ENCODE measurements at places on chromosomes 12 and 14. TPM values are rescaled to one million over a fixed set of nuclear protein-coding genes. Genes with fewer than 3 reads are reported as not detected.

IFNG-AS1 gene
- not detected for total RNA-seq

RPGRIP1 gene
- not detected for total RNA-seq

USP15 gene
- 43.3 TPM for total RNA-seq

KRT8 gene
- total RNA-seq: 407 TPM

SMCO3 gene
- not detected for total RNA-seq

ATG101 gene
- 74.7 TPM for total RNA-seq

MORN3 gene
- 0.02 TPM for total RNA-seq

CLEC4D gene
- not detected for total RNA-seq

OLR1 gene
- 26.5 TPM for total RNA-seq

AGAP2 gene
- total RNA-seq: 0.02 TPM

GALNT4 gene
- total RNA-seq: 8.1 TPM

CYP46A1 gene
- total RNA-seq: 0.12 TPM

TRHDE gene
- 0.05 TPM for total RNA-seq

DNA sequence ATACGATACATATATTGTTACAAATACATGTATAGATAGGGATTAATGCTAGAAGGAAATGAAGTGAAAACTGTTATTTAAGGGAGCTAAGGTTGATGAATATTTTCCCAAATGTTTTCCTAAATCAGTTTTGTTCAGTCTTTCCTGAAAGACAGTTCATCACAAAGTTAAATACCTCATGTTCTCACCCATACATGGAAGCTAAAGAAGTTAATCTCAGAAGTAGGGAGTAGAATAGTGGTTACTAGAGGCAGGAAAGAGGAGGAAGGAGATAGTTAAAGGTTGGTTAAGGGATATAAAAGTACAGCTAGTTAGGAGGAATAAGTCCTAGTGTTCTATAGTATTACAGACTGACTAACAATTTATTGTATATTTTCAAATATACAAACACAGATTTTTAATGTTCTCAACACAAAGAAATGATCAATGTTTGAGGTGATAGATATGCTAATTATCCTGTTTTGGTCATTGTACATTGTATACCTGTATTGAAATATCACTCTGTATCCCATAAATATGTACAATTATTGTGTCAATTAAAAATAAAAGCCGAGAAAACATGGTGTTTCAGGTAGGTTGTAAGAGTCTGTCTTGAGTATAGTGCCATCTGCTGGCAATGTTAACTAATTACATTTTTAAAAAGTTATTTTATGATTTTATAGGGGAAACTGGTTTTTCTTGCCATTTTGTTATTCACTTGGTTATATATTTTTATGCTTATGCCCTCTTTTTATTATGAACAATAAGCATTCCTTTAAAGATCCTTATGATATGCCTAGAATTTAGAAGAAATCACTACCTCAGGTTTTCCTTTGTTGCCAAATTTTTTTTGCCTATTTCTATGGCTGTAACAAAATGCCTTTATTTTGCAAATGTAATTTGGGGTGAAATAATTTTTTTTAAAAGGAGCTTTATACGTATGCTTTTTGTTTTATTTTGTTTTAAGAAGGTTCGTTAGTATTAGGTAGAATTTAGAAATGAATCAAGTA is 26.9 kb downstream of the ZDHHC17 start:
- peak; percentile 14 for DNase-seq

GRCh38 chr14:32476532-32476931 is 147.4 kb downstream of the AKAP6 start:
- no peak for DNase-seq

- DNase-seq: no peak
Observed at GRCh38 chr14:104561632-104562495, 17.7 kb upstream of the C14orf180 start.

- peak; percentile 18 for DNase-seq
Observed at GRCh38 chr14:97280526-97280925, 483.3 kb downstream of the VRK1 start.

DNA sequence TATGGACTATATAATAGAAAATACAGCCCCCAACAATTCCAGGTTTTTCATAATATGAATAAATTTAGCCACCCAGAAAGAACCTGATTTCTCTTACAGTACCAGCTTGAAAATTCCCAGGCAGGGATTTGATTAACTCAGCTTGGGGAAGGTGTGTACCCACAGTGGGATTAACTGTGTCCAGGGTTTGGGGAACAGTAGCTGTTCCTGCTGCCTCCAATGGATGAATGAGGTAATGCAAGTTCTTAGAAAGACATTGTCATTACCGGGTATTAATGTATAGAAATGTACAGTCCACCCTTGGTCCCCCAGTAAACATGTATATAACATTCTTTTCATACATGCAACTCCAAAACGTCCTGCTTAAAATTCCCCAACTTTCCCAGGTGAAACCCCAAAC is 115.6 kb downstream of the LRIG3 start:
- no peak for DNase-seq

- peak; percentile 25 for DNase-seq
Observed at GRCh38 chr12:12081836-12082497, 11.2 kb downstream of the BCL2L14 start.

- no peak for DNase-seq
Observed at GRCh38 chr14:79605849-79606248, 605.5 kb downstream of the DIO2 start.

DNA sequence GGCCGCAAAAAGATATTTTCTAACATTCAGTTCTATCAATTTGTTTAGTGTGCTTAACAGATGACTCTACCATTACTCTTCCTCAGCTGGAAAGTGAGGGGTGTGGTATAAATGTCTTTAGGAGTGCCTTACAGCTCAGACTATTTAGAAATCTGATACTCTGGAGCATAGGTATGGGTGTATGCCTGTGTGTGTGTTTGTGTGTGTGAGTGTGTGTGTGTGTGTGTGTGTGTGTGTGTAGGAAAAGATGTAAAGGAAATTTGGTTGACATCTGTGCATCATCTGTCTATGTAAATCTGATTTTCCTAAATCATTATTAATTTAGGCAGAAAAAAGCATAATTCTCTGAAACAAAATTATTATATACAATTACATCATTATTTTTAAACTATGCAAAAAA is 16.0 kb downstream of the RNASE3 start:
- DNase-seq: no peak

- peak; percentile 67 for DNase-seq
Observed at GRCh38 chr12:94262228-94263010, 114.0 kb downstream of the PLXNC1 start.

- DNase-seq: peak; percentile 41
Observed at GRCh38 chr12:27048822-27049752, 26.7 kb downstream of the MED21 start.

DNA sequence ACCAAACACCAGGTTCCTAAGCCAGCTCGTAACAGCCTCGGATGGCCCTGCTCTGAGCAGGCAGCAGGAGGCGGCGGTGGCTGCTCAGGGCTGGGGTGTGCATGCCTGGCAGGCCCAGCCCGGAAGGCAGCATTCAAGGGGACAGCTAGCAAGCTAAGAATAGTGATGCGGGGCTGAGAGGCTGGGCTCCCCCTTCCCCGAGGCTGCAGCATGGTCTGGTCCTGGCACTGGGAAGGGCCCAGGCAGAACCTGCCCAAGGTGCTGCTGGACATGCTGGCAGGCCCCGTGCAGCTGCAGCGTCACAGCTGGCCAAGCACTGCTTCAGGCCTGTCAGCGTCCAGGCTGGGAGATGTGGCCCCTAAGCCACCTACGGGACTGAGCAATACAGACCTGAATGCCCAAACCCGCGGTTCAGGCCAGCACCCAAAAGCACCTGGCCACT is 26.4 kb upstream of the NUDT14 start:
- no peak for DNase-seq

DNA sequence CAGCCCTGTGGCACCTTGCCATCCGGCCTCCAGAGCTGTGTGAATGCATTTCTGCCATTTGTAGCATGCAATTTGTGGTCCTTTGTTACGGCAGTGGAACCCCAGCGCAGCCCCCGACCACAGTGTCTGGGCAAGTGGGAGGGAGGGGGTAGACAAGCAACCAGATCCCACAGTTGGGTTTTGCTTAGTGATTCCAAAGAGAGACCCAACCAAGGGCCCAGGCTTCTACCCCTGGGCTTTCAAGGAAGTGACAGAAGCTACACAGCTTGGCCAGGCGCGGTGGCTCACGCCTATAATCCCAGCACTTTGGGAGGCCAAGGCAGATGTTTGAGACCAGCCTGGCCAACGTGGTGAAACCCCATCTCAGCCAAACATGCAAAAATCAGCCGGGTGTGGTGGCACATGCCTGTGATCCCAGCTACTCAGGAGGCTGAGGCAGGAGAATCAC is 17.8 kb downstream of the ZBTB42 start:
- no peak for DNase-seq

- no peak for DNase-seq
Observed at GRCh38 chr12:96981911-96982310, 74.9 kb downstream of the NEDD1 start.

DNA sequence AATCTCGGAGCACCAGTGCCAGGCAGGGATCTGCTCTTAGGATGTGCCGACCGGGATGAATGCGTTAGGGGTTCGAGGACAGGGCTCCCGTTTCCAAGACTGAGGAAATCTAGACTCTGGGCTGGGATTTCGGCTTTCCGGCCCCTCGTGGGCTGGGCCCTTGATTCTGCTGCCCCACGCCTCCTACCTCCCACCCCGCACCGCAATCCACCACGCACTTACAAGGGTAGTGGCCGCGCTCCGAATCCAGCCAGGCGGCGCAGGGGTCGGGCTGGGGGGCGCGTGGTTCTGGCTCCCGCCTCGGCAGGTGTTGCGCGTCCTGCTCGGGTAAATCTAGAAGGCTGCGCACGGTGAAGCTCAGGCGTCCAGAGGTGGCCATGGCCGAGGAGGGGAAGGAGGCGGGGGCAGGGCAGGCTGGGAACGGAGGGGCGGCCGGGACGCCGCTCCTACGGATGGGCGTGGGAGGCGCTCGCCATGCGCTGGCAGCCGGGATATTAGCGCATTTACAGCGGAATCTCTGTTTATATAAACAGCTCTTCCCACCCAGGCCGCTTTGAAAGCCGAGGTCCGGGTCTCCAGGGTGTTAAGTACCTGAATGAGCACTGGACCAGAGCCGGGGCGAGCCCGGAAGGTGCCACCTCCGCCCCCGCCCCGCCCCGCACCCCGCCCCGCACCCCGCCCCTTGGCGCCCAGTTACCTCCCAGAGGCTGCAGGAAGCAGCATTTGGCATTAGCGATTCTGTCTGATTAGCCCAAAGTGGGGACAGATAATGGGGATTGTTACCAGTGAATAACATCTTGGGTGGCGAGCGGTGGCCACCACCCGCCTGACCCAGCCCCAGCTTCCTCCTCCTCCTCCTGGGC is at the start of gene NKX2-8:
NKX2-8 (minus strand) TSS at position 604 of the 863 bp plus-strand sequence; CDS start at position 379, 225 bp downstream.
- no peak for DNase-seq

- no peak for DNase-seq
Observed at GRCh38 chr14:72708222-72708621, 185.7 kb downstream of the DPF3 start.

DNA sequence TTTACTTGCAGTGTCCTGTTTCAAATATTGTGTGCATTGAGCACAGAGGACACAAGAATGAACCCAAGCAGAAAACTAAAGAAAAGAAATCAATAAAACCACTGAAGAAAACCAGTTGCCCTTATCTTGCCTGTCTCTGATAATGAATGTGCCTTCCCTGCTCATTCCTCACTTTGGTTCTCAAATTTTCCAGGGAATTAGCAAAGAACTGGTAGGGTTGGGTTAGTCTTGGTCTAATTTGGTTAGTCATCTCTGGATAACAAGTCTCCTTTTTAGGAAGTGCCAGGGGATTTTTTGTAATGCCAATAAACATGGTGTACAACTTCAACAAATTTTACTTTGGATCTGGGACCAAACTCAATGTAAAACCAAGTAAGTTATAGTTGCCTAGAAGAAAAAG is 65.7 kb downstream of the DAD1 start:
- DNase-seq: no peak

GRCh38 chr12:89126712-89127111 is 225.6 kb downstream of the DUSP6 start:
- DNase-seq: no peak

DNA sequence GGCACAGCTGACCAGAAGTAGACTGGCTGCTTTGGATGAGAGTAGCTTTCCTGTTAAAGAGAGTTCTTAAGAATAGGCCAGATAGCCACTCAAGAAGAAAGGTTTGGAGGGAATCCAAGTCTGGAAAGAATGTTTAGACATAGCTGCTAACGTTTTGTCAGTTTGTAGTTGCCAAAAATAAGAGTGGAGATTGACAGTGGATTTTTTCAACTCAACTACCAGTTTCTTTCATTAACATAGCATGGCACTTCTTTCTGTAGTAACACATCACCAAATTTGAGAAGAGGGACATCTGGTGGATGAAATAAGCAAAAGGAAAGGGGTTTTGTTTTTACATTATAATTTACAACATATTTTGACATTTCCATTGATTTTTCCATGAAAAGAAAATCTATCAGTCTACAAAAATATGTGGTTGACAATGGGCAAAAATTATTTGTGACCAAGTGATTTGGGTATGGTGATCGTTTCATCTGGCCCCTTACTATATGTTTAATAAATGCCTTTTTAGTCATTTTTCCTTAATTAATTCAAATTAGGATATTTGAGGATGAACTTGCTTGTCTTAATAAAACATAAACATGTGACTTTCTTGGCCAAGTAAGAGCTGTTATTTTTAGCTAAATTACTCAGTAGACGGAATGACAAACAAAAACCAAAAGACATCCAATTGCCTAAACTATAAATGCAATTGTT is 71.1 kb downstream of the PTPRR start:
- peak; percentile 29 for DNase-seq

- DNase-seq: no peak
Observed at GRCh38 chr12:77429426-77429825, 364.1 kb upstream of the E2F7 start.
